ENCODE measurements at places on chromosomes 2 and 18.

DNA sequence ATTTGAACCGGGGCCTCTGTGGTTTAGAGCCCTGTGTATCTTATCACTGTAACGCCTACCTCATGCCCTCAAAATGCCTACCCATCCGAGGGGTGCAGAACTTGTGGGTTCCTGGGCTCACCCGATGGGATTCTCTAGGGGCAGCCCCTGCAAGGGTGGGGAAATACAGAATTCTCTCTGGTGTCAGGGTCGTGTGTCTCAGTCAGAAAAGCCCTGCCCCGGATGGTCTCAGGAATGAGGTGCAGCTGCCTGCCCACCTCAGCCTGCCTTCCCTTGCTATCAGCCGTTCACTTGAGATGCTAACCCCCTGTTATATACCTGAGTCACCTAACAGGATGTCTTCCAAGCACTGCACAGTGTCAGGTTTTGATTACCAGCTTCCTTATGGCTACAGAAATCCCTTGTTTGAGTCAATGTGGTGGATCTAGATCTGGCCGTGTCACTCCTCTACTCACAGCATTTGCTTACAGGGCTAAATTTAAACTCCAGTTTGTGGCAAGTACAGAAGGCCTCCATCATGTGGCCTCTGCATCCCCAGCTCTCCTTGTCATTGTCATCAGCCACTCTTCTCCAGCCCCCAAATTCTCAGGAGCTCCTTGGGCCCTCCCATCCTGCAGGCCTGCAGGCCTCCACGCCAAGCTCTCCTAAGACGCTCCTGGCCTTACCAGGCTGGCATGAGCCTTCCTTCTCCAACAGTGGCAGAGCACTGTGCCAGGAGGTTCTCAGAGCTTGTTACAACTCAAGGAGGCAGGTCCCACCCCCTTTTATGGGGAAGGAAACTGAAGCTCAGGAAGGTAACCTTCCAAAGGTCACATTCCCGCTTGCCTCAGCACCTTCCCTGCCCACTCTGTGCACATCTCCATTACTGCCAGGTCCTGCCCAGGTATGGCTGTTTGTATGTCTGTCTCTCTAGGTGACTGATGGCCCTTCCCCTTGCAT, 14.3 kb upstream of the MAP3K2 start:
- no peak for DNase-seq

DNA sequence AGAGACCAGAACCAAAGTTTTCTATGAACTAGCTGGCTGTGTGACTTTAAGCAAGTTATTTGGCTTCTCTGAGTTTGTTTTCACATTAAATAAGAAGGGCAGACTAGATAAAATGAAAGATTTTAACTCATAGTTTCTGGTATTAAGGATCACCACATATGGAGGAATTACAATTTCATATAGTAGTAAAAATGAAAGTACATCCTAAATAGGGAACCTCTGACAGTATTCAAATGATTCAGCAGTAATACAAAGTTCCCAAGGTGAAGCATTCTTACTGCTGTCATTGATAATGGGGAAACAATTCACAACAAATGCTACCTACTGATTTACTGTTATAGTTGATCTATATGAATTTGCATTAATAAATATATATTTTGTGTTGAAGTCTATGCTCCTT, 170.3 kb upstream of the VRK2 start:
- no peak for DNase-seq

- peak; percentile 93 for DNase-seq
These were observed 3.8 kb downstream of the DLX2 start for GRCh38 chr2:172098650-172099471.

DNA sequence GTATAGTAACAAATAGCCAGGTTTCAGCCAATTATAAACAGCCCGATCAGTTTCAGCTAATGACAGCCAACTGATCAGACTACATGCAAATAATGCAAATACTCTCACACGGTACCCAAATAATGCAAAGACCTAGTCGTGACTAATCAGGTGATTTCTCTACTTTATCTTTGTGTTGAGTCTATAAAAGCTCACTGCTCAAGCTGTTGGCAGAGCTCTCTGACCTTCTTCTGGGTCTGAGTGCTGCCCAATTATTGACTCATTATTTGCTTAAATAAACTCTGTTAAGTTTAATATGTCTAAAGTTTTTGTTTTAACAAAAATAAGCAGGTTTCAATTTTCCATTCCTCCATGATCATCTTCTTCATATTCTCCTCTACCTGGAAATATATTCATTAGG, 1971.7 kb downstream of the SUCLG1 start:
- DNase-seq: no peak

DNA sequence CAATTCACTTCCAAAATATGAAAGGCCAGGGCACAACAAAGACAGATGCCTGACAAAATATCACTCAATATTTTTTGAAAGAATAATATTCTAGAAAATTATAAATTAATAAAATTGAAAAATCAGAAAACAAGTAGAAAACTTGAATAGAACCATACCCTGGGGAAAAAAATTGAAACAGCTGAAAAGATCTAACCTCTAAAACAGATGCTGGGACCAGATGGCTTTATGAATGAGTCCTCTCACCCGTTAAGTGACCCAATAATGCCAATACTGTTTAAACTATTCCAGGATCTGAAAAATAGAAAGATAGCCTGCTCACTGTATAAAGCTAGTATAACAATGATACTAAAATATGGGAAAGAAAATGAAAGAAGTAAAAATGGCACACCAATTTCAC, 322.3 kb upstream of the VWC2L start:
- DNase-seq: no peak

DNA sequence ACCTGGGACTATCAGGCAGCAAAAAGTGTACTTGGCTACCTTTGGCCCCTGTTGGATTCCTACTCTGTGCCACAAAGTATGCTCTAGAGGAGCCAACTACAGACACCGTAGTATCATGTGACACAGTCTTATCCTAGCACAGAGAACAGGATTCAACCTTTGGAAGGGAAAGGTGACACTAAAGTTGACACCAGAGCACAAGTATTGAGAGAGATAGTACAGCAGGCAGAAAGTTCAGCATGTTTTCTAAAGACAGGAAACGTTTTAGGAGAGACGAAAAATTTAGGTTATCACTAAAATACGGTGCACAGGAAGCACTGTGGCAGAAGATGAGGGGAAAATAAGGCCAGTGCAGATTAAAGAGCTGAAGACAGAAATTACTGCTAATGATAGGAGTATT, 18.6 kb downstream of the SMAD2 start:
- DNase-seq: no peak

DNA sequence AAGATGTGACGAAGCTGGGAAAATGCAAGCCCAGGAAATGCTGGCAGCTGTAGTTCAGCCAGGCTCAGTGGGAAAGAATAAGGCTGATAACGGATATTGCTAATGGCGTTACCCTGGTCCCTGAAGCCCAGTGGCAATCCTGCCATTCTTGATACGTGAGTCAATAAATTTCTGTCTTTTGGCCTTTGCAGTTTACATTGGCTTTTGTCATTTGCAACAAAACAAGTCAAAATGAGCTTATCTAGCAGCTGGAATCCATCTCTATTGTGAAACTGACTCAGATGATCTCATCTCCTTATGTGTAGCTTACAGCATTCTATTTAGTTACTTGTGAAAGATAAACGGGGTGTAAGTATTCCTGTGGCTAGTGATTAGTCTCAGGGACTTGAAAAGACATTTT, 43.8 kb downstream of the ARL6IP6 start:
- DNase-seq: no peak

DNA sequence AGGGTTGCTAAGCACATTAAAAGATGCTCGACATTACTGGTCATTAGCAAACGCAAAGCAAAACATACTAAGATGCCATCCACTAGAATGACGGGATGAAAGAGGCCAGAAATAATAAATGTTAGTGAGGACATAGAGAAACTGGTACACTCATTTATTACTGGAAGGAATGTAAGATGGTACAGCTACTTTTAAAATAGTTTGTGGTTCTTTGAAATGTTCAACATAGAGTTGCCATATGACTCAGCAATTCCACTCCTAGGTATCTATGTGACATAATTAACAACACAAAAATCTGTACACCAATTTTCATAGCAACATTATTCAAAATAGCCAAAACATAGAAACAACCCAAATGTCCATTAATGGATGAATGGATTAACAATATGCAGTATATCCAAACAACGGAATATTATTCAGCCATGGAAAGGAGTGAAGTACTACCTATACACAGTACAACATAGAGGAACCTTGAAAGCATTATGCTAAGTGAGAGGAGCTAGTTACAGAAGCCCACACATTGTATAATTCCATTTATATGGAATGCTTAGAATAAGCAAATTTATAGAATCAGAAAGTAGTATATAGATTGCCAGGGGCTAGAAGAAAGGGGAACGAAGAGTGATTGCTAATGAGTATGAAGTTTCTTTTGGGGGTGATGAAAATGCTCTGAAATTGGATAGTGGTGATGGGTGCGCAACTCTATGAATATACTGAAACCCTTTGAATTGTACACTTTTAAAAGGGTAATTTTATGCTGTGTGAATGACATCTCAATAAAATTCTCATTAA, 61.9 kb upstream of the IL1R1 start:
- no peak for DNase-seq

- DNase-seq: no peak
These were observed 33.2 kb downstream of the SLC38A11 start for GRCh38 chr2:164922134-164922533.

- no peak for DNase-seq
These were observed 3.3 kb downstream of the RMDN2 start for GRCh38 chr2:37928377-37928776.

DNA sequence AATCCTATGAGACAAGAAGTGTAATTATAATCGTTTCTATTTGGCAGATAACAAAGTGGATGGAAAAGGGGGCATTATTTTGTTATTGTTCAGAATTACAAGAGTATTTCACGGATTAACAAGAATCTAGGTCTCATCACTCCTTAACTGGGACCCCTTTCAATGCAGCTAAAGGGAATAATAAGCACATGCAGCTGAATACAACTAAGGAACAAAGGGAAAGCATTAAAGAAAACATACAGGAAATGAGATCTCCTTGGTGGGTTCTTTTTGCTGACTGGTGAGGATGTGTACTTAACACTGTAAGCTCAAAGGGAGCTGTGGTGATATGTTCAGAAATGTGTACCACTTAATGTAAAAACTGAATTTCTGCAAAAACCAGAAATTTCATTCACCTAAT, 140.5 kb upstream of the WDSUB1 start:
- DNase-seq: no peak
